Activated naive CD4-positive, alpha-beta T cell treated with anti-CD3 and anti-CD28 coated beads for 36 hours (primary cell): ENCODE measurements at places on chromosomes 5 and 9.

- DNase-seq: no peak
Observed at GRCh38 chr5:91109634-91110033, 273.5 kb downstream of the ARRDC3 start.

GRCh38 chr9:33843312-33843961 is 26.5 kb downstream of the UBE2R2 start:
- no peak for DNase-seq

- no peak for DNase-seq
Observed at GRCh38 chr5:173857234-173857633, 30.9 kb upstream of the CPEB4 start.

DNA sequence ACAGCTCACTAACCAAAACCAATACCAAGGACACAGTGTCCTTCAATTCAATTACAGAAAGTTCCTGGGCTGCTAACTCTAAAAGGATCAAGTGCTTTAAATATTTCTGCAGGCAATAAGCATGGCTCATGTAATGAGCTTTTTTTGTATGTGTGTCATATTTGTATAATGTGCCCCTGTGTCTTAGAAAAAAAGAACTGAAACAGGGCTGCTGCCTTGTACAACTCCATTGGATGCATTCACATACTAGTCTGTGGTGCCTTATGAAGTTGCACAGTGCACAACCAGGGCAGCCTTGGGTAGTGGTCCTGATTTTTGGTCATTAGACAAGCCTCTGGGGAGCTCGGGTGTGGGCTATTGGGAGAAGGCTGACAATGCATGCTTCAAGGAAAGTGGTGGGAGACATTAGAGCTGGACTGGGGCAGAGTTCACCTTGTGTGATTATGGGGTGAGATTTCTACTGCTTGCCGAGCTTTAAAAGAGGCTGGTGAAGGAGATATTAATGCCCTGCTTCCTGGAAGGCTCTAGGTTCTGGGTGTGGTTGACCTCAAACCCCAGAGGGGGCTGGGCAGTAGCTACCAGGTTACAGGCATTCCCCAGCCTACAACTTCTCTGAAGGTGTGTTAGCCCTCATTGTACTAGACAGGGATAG is 3.6 kb upstream of the CPEB4 start:
- peak; percentile 53 for DNase-seq

- DNase-seq: no peak
Observed at GRCh38 chr9:129201866-129202265, 23.8 kb upstream of the IER5L start.

DNA sequence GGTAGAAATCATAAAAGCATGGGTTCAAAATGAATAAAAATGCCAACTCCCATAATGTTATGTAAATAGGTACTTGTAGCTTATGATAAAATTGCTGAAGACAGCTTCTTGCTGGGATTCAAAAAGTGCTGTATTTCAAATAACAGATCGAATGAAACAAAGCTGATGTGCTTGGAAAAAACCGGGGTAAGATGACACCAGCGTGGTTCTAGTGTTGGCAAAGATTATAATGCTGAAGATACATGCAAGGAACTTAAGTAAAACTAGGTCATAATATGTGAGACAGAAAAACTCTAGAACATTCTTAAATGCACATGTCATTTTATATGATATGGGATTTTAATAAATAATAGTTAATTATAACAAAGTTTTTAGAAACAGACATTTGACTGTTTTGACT is 44.4 kb upstream of the APC start:
- DNase-seq: no peak

DNA sequence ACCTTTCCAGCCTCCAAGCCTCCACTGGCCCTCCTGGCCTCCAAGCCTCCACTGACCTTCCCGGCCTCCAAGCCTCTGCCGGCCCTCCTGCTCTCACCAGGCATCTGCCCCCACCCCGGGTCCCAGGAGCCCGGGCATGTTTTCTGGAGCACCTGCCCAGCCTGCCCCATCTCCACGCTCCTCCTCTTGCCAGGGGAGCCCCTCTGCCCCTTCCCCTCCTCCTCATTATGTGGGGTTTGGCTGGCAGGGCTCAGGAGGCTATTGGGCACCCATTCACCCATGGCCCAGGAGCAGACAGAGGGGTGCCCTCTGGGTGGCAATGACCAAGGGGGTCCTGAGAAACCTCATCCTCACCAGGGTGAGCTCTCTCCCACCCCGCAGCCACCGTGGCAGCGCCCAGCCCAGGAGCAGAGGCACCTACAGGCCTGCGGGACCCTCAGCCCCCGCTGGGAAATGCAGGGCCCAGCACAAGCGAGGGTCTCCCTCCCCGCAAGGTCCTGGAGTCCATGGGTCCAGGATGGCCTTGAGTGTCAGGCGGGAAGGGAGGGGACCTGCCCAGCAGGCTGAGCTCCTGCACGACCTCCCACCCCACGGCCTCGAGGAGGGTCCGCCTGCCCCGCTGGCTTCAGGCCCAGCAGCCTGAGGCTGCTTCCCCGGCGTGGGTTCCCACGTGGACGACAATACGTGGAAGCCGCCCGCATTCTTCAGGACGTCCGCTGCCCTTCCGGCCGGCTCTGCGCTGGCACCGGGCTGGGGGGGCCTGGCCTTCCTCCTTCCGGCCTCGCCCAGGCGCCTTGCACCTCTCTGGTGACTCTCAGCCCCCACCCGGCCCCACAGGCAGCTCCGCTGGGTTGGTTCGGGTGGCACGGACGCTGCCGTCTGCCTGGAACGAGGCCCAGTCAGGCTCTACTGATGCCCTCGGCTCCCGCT is 51.4 kb upstream of the NRARP start:
- no peak for DNase-seq

DNA sequence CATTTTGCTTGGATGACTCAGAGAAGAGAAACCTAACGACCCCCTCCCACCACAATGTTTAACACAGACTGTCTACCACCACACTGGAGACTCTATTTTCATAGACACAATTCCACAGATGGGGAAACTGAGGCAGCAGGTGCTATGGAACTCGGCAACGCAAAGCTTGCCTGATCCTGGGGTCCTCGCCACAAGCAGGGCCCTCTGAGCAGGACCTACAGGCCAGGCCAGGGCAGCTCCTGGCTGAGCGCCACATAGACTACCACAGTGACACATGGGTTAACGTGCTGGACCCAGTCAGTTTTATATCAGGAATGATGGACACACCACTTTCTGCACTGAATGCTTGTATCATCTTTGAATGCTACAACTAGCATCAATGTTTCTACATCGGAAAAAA is 11.8 kb downstream of the IPPK start:
- DNase-seq: no peak

DNA sequence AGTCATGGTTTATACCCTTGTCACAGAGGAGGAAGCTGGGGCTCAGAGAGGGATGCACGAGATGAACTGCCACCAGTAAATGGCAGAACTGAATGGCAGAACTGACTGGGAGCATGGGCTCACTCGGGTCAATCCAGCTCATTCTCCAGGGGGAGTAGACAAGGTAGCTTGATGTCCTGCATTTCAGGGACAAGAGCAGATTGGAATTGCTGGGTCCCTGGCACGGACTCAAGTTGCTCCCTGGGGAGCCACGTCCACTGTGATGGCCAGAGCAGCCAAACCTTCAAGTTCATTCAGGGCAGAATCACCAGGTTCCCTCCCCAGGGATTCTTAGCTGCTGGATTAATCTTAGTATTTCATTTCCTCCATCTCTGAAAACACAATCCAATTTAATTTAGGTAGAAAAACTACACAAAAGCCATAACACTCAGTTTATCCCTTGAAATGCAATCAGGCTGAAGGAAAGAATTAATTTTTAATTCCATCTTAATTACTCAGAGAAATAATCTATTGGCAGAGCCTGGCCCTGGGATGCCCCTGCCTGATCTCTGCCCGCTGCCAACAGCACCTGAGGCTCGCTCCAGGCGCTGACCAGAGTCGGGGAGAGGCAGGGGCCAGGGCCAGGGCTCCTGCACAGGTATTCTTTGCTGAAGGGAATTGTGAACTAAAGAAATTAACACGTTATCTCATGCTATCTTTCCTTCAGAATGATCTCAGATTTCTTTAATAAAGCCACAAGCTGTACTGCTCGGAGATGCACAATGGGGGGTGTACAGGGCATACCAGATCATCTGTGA is 42.0 kb upstream of the UNC5A start:
- no peak for DNase-seq

GRCh38 chr5:147920420-147921030 is 14.2 kb upstream of the C5orf46 start:
- no peak for DNase-seq

DNA sequence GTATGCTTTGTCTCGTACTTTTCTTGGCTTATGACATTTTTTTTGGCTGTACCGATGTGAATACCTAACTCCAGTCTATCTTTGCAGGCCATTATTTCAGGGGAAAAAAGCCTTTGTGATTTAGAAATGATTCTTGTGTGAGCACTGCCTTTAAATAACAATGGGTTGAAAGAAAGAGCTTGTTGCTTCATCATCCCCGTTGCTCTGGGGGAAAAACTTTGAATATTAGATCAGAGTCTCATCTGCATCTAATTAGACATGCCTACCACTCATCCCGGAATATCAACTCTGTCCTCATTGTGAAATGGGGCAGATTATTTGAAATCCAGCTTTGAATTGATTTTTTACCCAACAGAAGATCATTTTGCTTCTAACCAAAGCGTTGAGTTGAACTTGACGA is 13.5 kb downstream of the CXCL14 start:
- DNase-seq: no peak
